Stimulated activated CD4-positive, alpha-beta T cell treated with anti-CD3 and anti-CD28 coated beads, Interleukin-15, amount 100 ng/mL, for 24 hours (primary cell): ENCODE measurements at places on chromosomes 3 and 15.

GRCh38 chr3:104810896-104811295, 555.8 kb upstream of the ALCAM start:
- DNase-seq = no peak

- DNase-seq = no peak
Measured at GRCh38 chr3:111246967-111247760, 175.5 kb downstream of the NECTIN3 start.

DNA sequence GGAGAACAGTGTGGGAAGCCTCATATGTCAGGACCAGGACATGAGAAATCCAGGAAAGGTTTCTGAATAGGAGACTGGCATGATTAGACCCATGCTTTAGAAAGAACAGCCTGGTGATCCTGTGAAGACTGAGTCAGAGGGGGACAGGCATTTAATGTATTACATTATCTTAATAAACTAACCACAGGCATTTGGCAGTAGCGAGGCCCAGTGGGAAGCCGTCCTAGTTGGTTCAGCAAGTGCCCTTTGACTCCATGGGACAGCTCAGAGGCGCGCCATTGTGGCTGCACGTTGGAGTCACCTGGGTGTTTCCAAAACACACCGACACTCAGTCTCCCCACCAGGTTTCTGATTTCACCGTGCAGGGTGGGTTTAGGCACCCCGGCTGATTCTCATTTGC, 90.5 kb upstream of the DGKG start:
- DNase-seq = no peak

GRCh38 chr3:57287205-57287604, 5.3 kb downstream of the ASB14 start:
- no peak for DNase-seq

DNA sequence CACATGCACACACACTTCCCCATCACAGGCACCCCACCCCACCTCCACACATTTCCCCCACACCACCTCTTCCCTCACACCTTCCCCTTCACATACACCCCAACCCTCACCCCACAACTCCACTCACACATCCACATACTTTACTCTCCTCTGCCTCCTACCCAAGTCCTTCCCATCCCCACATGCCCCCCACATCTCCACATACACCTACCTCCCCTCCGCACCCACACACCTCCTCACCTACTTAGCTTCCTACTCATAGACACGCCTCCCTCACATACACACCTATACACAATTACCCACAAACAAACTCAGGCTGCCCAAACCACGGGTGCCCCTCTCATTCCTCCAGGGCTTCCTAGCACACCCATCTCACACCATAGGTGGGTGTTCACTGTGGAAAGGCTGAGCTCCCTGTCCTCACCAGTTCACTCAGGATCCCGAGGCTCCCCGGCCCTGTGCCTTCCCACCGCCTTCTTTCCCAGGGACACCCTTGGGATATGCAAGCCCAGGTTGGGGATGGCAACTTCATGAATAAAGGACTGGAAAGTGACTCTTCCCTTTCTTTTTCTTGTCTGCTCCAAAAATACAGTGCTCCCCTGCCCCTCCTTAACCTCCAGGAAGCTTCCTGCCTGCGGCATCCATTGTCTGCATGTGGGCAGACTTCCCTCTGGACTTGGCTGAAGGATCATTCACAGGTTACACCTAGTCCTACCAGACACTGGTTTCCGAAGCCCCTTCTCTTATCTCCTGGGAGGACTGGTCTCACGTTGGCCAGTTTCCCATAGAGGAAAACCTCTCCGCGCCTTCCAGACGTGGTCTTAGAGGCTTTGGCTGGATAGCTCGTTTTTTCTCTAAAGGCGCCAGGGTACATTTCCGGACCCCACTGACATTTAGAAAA, 61.5 kb downstream of the SLCO2A1 start:
- no peak for DNase-seq

- no peak for DNase-seq
Measured at GRCh38 chr15:52772766-52773165, 17.4 kb downstream of the ONECUT1 start.

- DNase-seq = peak; percentile 30
Measured at GRCh38 chr3:139117136-139117675, 72.5 kb upstream of the PRR23C start.

GRCh38 chr3:39404943-39405686, 1.4 kb upstream of the RPSA start:
- DNase-seq = no peak

GRCh38 chr15:74907163-74907870, 666 bp upstream of the FAM219B start:
- no peak for DNase-seq

GRCh38 chr15:32119694-32120330, 89.5 kb downstream of the CHRNA7 start:
- no peak for DNase-seq

DNA sequence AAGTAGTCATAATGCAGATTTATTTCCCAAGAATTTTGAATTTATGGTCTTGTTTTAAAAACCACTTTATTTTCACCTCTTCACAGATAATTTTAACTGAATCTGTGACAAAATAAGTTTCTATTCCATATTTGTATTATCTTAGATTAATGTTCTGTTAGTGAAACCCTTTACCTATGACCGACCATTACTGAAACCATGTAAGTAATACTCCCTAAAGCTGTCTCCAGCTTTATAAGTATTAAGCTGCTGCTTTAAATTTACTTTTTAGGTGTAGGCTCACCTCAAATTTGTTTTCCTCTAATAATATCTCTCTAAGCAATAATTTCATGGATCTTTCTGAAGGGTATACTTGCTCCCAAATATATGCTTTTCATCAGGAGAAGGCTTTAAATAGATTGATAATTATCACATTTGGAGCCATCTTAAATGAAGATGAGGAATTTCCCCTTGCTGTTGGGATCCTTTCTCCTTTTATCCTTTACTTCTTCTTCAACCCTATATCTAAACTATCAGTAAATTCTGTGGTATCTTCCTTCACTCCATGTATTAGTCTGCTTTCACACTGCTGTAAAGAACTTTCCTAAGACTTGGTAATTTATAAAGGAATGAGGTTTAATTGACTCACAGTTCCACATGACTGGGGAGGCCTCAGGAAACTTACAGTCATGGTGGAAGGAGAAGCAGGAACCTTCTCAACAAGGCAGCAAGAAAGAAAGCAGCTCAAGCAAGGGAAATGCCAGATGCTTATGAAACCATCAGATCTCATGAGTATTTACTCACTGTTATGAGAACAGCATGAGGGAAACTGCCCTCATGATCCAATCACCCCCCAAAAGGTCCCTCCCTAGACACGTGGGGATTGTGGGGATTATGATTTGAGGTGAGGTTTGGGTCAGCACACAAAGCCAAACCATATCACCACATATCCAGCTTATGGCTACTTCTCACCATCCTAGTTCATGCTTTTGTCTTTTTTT, 92.3 kb upstream of the P2RY1 start:
- no peak for DNase-seq
